Motor neuron (in vitro differentiated cells): ENCODE measurements at places on chromosomes 2 and 18.

DNA sequence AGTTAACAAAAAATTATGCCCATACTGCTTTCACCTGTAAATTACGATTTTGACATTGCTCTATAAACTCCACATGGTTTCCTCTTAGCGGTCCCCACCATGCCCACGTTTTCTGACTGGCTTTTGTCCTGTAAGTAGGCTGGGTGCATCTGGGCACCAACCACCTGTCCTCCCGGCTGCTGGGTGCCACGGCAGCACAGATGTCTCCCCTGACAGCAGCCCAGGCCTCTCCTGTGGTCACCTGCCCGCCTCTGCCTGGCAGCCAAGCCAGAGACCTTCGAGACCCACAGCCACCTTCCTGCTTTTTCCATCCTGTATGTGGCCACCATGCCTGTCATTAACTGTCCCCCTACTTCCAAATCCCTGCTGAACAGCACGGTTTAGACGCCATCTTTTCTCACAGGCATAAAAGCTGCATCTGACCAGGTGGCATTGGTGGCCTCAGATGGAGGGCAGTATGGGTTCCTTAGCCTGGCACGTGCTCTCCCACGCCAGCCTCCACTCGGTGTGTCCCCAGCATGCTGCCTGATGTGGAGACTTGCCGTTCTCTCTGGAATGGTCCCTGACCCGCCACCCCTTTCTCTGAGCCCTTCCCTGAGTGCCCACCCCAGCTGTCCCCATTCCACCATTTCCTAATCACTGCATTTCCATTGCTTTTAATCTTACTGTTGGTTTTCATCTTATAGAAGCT, 18.9 kb downstream of the SNORC start:
- ATAC-seq, result no peak

GRCh38 chr2:230658877-230659652, 53.6 kb upstream of the CAB39 start:
- no peak for ATAC-seq

- ATAC-seq, result no peak
These were observed 96.0 kb upstream of the NFATC1 start for GRCh38 chr18:79299711-79300110.

DNA sequence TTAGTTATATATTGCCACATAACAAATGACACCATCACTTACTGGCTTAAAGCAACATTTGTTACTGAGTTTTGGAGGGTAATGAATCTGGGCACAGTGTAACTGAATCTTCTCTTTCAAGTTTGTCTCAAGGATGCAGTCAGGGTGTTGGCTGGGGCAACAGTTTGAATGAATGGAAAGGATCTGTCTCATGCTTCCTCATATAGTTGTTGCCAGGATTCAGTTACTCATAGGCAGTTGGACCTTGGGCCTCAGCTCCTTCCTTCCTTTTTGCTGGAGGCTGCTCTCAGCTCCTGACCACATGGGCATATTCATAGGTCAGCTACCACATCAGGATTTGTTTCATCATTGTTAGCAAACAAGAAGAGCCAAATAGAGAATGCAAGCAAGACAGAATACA, 466.1 kb upstream of the MC4R start:
- no peak for ATAC-seq

GRCh38 chr2:209468846-209469245, 45.0 kb downstream of the MAP2 start:
- no peak for ATAC-seq

GRCh38 chr2:134190062-134190806, 63.6 kb upstream of the MGAT5 start:
- ATAC-seq, result no peak
